Activated gamma-delta T cell (primary cell): ENCODE measurements at places on chromosomes 2 and 18.

GRCh38 chr2:9556121-9556743 is 602 bp upstream of the ADAM17 start:
- peak; percentile 27 for DNase-seq

GRCh38 chr2:144131042-144131441 is 388.9 kb downstream of the ZEB2 start:
- DNase-seq: no peak

- no peak for DNase-seq
Observed at GRCh38 chr18:52716973-52717372, 377.0 kb downstream of the DCC start.

GRCh38 chr2:32712870-32713269 is 85.0 kb downstream of the TTC27 start:
- no peak for DNase-seq

- no peak for DNase-seq
Observed at GRCh38 chr2:238425979-238426567, 654 bp upstream of the ASB1 start.

- DNase-seq: no peak
Observed at GRCh38 chr2:143830476-143830875, 689.4 kb downstream of the ZEB2 start.

DNA sequence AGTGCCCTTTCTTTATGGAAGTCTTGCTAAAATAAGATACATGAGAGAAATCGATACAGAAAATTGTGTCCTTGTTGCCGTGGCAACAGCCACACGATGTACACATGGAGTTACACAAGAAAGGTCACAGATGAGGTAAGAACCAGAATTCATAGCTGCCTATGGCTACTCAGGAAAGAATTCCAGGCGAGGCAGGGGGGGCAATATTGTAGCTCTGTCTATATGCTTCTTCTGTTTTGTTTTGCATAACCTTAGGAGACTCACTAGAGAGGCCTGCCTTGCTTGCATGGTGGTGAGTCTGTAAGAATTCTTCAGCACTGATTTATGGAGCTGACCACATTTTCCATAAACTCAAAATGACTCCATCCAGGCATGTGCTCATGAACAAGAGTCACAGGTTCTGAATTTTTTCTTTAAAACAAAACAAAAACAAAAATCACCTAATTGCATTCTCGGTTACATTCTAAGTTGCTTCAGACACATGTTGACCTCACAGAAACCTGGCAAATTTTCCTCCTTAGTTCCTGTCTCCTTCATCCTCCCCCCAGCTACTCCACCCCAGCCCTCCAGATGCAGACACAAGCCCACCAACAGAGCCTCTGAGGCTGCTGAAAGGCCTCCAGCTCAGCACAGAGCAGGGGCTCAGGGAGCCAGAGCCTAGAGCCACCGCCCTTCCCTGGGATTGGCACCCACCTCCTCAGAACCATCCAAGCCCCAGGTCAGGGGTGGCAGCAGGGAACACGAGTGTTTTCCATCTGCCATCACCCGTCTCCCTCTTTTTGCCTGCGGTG is 183.5 kb downstream of the ANTXR1 start:
- DNase-seq: no peak

GRCh38 chr2:128441341-128442052 is 122.8 kb upstream of the HS6ST1 start:
- DNase-seq: no peak

- DNase-seq: no peak
Observed at GRCh38 chr2:70467831-70468779, 85.5 kb downstream of the TGFA start.

DNA sequence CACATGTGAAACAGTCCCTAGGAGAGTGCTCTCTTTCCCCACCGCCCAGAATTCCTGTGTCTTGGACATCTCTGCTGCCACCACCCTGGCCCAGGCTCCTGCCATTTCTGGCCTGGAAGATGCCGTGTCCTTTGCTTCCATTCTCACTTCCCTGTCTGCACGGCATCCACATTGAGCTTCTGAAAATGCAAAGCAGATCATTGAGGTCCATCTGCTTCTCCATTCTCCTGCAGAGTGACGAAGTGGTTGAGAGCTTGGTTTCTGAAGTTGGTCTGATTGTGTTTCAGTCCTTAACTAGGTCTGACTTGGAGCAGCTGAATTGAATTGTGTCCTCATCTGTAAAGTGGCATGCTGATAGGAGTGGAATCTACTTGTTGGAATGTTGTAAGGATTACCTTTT is 98.7 kb upstream of the MGAT5 start:
- DNase-seq: no peak

- DNase-seq: no peak
Observed at GRCh38 chr18:48371854-48372602, 37.2 kb downstream of the ZBTB7C start.

- DNase-seq: no peak
Observed at GRCh38 chr2:16642088-16642487, 23.5 kb downstream of the CYRIA start.

GRCh38 chr2:37866171-37866934 is 58.7 kb upstream of the RMDN2 start:
- no peak for DNase-seq

- DNase-seq: no peak
Observed at GRCh38 chr2:17850151-17850550, 28.3 kb upstream of the KCNS3 start.

DNA sequence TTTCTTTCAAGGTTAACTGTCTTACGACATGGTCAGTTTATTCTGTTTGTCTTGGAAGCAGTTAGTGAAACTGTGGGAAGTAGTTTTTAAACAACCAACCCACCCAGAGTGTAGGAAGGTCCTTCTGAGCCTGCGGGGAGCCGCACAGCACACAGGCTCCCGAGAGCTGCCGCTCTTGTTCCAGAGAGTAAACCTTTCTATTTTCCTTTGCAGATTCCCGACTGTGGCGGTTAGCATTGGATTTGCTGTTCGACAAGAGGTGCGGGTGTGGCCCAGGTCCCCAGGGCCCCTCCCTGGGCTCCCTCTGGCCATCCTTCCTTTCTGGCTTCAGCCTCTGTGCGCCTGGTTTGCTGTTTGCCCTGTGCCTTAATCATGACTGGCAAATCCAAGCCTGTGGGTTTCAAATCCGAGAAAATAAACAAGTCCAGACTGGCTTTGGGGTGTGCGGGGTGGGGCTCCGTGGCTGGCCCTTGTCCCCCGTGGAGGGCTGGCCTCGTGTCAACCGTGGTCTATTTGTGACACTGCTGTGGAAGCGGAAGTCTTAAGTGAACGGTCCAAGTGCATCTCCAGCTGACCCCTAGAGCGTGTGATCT is 30.7 kb downstream of the IMPA2 start:
- no peak for DNase-seq

GRCh38 chr2:111662771-111663470 is 221.1 kb downstream of the ANAPC1 start:
- no peak for DNase-seq

DNA sequence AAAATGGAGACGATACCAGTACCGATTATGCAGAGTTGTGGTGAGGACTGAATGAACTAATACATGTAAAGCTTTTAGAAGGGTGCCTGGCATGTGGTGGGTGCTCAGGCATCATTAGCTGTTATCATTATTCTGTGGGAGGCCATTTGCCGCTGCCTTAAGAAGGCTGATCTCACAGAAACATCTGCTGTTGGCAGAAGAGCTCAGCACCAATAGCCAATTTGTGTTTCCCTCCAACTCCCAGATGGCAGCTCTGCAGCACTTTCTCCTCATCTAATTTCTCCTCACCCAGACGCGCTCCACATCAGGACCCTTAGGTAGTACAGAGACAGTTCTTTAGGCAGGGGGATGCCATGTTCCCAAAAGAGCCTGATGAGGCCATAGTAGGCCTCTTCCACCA is 15.8 kb upstream of the CYP1B1 start:
- no peak for DNase-seq

DNA sequence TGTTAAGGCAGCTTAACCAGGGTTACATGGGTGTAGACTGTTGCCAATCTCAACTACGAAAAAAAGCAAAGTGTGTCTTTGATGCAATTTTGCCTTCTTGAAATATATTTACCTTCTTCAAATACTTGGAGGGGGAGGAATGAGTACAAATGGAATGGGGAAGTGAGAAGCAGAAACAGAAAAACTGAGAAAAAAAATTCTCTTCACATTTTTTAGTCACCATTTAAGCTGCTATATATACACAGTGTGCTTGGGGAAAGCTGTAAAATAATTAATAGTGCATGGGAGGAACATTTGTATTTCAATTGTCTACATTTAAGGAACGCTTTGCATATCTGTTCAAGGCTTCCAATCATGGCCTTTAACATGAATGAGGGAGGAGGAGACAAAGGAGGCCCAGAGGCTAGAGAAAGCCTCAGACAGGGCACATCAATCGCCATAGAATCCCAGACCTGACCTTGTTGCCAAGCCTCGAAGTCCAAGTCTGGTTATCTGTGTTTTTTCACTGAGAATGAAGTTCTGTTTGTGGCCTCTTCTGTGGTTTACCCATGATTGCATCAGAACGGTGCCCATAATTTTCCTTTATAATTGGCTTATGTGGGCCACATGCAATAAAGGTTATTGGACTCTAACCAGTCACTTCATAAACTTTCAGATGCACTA is 158.6 kb downstream of the PIK3C3 start:
- no peak for DNase-seq

- DNase-seq: no peak
Observed at GRCh38 chr18:51890762-51891161, 449.2 kb upstream of the DCC start.

- no peak for DNase-seq
Observed at GRCh38 chr2:219331560-219332213, 857 bp downstream of the RESP18 start.

- DNase-seq: no peak
Observed at GRCh38 chr2:33289961-33290360, 186.5 kb upstream of the RASGRP3 start.

GRCh38 chr2:175445281-175445680 is 263.8 kb upstream of the ATP5MC3 start:
- no peak for DNase-seq

DNA sequence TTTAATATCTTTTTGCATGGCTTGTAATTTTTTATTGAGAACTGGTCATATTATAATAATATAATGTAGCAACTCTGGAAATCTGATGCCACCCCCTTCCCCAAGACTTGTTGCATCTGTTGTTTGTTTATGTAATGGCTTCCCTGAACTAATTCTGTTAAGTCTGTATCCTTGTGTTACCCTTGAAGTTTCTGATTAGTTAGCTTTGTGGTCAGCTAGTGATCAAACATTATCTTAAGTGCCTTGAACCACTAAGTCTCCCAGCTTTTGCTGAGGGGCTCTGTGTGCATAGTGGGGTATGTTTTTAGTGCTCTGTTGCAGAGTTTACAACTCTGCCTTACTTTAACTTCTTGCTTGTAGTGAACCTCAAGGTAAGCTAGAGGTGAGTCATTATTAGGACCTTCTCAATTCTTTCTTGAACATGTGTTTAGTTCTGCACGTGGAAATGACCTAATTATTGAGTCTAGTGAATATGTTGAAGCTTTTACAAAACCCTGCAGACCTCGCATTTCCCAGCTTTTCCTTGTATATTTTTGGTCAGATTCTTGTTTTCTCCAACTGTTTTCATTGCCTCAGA is 24.8 kb downstream of the SMCHD1 start:
- no peak for DNase-seq

DNA sequence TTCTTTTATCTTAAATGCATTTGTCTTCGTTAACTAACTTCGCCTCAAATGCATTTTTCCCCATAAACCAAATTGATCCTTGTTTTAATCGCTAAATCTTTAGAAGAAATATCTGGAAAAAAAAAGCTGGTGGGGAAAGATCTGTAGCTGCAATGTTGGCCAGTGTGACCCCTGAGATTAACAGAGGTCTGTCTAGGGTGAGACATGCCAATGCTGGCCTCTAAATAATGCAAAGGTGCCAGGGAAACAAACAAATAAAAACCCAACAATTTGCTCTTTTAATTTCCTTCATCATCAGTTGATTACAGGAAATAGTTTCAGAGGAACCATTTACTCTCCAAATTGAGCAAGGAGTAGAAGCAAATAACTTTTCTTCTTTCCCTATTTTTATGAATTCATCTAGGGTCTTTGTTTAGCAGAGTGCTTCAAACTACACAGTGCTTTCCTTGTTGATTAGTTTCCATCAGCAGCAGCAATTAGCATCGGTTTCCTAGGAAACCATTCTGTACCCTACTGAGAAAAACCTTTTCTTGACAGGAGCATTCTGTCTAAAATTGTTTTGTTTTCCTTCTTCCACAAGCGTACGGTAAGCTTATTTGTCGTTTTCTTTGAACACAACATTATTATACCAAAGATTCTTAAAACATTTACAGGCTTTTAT is 100.5 kb upstream of the UNC80 start:
- DNase-seq: no peak

- no peak for DNase-seq
Observed at GRCh38 chr2:230723363-230723762, 10.7 kb downstream of the CAB39 start.

- DNase-seq: no peak
Observed at GRCh38 chr2:72261076-72261475, 113.4 kb upstream of the CYP26B1 start.

GRCh38 chr2:3637311-3637675 is 20.7 kb upstream of the ALLC start:
- no peak for DNase-seq

DNA sequence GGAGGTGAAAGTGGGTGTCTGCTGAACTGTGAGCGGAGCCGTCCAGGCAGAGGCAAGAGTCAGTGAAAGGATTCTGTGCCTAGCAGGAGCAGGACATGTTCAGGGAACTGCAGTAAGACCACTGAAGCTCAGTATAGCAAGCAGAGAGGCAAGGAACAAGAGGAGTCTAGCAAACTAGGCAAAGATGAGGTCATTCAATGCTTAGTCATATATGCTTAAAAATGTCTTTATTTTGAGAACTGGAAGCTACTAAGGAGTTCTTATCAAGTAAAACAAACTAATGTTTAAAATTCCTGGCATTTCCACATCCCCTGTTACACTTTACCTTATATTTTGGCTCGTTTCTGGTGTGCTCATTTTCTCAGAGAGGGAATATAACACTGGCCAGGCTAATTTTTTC is 913.4 kb downstream of the CBLN2 start:
- DNase-seq: no peak

DNA sequence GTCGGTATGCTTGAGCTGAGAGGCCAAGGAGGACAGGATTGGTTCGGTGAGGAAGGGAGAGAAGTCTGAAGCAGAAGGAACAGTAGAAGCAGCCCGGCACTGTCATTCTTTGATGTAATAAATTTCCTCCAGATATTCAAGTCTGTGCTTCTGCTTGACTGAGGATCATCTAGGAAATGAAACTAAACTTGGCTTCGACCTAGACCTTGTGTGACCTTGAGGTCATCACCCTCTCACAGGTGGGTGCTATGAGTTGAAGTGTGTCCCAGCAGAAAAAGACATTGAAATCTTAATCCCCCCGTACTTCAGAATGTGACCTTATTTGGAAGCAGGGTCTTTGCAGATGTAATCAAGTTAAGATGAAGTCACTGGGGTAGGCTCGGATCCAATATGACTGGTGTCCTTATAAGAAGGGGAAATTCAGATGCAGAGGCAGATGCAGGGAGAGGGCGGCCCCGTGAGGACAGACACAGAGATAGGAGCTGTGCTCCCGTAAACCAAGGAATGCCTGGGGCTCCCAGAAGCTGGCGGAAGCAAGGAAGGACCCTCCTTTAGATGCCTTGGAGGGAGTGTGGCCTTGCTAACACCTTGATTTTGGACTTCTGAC is 49.0 kb downstream of the PRKCE start:
- no peak for DNase-seq
